ENCODE measurements at places on chromosomes 16 and 17. TPM values are rescaled to one million over a fixed set of nuclear protein-coding genes. Genes with fewer than 3 reads are reported as not detected.
A peak's percentile ranks its signal among the peaks of the same experiment; 100 is the strongest.

GRCh38 chr16:901715-902601, 68.8 kb downstream of the LMF1 start:
- H3K4me1 ChIP-seq = no peaks in the 10 kb centered on the region
- H3K27me3 ChIP-seq = no peaks in the 10 kb centered on the region
- H3K4me3 ChIP-seq = no peak overlapping the region
- no peak for DNase-seq
- no peaks in the 10 kb centered on the region for H3K36me3 ChIP-seq
- no peak overlapping the region for H3K27ac ChIP-seq

Gene XAF1
- 0.16 TPM for total RNA-seq

Gene ITGAE
- 34.3 TPM for total RNA-seq

DNA sequence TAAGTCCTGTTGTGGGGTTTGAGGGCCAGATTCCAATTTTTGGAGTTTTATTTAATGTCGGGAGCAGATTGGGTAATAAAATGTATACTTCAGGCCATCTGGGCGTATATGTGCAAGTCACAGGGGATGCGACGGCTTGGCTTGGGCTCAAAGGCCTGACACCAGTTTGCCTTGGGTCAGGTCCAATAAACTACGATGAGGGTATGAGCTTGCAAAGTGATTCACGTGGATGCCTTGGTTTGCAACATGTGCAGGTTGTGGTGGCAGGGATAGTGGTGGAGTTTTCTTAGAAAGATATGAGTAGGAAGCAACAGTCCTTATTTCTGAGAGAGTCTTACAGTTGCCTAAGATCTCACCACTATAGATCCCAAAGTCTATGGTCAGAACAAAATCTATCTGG, 157.0 kb upstream of the CDH11 start:
- no peaks in the 10 kb centered on the region for H3K27me3 ChIP-seq
- H3K4me3 ChIP-seq = no peak overlapping the region
- H3K4me1 ChIP-seq = peaks cover 15% of the 10 kb centered on the region
- no peaks in the 10 kb centered on the region for H3K36me3 ChIP-seq

Gene SLFN12
- 4.9 TPM for total RNA-seq

DNA sequence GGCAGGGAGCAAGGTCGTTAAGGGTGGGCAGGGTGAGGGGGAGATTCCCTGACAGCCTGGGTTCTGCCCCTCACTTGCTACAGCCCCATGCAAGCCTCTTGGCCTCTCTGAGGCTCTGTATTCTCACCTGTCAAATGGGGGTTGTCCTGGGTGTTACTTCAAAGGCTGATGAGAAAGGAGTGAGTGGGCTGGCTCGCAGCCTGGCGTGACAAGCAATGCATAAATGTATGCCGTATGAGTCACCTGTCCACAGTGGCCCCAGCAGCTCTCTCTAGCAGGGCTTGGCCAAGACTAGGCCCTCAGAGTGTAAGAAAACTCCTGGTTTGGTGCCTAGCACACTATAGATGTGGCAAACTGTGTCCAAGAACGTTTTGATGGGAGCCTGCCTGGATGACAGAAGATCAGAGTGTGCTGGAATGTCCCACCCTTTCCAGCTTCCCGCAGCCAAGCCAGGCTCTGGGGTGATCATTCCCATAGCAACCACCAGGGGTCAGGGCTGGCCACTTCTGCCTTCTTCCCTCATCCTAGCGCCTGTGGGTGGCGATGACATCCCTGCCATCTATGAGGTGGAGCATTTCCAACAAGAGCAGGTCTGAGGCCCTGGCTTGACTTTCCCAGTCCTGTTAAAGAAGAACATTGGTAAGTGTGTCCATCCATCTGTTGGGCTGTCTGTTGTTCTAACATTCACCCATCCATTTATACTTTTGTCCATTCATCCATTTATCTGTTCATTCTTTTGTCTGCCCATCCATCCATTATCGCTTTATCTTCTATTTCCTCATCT, 37.2 kb upstream of the ADGRG1 start:
- no peaks in the 10 kb centered on the region for H3K4me1 ChIP-seq
- H3K27ac ChIP-seq = no peak overlapping the region
- DNase-seq = peak; percentile 96
- H3K36me3 ChIP-seq = no peaks in the 10 kb centered on the region

GRCh38 chr17:17567631-17568030, 23.9 kb downstream of the PEMT start:
- no peak overlapping the region for H3K27ac ChIP-seq
- no peaks in the 10 kb centered on the region for H3K36me3 ChIP-seq
- H3K4me1 ChIP-seq = no peaks in the 10 kb centered on the region
- DNase-seq = no peak
- no peaks in the 10 kb centered on the region for H3K27me3 ChIP-seq

Measured in endodermal cell (in vitro differentiated cells).